ENCODE measurements at places on chromosomes 5 and 9.

DNA sequence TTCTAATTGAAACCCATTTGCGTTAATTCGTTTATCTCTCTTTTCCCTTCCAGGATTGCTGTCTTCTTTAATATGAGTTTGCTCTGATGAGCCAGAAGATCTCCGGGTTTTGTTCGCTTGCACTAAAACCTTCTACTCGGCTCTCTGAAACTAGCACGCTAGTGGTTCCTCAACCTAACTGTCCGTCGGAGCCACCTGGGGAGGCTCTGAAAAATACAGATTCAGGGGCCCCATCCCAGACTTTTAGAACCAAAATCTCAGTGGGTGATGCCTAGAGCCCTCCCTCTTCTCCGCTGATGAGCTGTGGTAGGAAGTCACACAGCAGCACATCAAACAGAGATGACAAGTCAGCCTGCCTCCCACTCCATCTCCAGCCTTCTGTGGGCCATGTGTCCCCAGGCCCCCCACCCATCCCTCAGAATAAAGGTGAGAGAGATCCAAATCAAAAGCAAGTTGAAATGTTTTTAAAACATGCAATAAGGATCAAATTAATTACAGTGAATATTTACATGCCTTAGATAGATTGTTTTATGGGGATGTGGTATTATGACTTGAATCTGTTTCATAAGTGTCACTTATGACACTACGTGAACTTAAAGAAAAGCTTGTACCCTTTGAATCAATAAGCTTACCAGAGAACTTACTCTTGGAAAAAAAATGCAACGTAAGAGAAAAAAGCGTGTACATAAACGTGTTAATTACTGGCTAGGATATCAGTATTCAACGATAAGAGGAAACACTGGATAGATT, 16.4 kb downstream of the FCN2 start:
- no peak for DNase-seq

DNA sequence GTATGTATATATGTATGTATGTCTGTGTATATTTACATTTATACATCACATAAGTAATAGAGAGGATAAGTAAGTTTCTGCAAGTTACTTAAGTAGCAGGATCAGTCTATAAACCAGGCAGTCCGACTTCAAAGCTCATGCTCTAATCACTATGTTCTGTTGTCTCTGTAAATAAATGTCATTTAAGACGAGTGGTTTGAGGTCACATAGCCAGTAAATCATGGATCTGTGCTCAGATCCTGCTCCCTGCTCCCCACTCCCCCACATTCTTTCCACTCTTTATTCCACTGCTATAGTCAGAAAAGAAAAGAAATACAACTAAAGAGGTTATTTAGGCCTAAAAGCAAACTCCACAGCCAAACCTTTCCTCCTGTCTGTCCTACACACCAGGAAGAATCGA, 90.4 kb downstream of the SERINC5 start:
- no peak for DNase-seq

GRCh38 chr5:146564007-146564762, 48.2 kb upstream of the GPR151 start:
- DNase-seq, result no peak

GRCh38 chr9:95465115-95465514, 51.7 kb downstream of the PTCH1 start:
- no peak for DNase-seq

DNA sequence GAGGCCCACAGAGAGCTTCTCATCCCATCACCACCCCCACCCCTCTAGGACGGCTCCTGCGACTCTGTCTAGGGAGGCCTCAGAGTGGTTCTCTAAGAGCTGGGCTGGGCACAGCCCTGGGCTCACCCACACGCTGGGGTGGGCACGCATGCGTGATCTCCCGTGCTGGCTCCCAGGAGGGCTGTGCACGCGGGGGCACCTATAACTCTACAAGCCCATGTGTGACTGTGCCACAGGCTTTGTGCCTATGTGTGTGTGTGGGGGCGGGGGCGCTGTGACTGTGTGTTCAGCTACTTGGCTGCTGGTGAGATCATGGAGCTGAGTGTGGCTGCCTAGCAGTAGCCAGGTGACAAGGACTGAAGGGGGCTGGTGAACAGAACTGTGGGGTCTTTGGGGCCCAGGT, 32.2 kb downstream of the NDUFA8 start:
- DNase-seq, result peak; percentile 5

DNA sequence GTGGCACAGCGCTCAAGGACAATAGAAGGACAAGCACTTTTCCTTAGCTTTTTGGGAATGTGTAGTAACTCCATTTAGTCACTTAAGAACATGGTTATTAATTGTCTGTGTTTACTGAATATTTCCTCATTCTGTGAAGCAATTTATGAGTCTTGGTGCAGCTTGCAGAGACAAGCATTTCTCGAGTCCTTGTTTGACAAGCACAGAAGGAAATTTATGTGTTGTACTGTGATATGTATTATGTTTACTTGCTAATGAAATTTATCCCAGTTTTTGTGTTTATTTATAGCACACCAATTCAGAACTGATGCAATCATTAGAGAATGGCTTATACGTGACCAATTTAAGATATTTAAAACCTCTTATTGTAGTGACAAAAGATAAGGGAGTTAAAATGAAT, 168.6 kb downstream of the PRELID2 start:
- no peak for DNase-seq

- DNase-seq, result no peak
Observed at GRCh38 chr5:161863259-161863658, 15.3 kb downstream of the GABRA1 start.

DNA sequence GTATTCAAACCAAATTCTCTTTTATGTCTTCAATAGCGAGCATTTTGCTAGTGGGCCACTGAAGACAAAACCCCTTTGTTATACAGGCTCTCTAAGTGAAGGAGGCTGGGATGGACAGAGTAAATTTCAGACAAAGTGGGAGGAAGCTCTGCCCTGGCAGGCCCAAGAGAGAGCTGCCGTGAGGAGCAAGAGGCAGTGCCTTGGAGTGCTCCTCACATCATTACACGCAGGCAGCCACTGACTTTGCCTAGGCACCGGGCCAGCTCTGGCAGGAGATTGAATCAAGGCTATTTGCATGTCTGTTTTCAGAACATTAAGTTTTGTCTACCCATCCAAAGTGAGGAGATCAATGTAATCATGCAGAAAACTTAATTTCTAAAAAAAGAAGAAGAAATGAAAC, 167.7 kb downstream of the CCDC192 start:
- no peak for DNase-seq

- no peak for DNase-seq
Observed at GRCh38 chr9:89311346-89312221, 589 bp downstream of the CKS2 start.

DNA sequence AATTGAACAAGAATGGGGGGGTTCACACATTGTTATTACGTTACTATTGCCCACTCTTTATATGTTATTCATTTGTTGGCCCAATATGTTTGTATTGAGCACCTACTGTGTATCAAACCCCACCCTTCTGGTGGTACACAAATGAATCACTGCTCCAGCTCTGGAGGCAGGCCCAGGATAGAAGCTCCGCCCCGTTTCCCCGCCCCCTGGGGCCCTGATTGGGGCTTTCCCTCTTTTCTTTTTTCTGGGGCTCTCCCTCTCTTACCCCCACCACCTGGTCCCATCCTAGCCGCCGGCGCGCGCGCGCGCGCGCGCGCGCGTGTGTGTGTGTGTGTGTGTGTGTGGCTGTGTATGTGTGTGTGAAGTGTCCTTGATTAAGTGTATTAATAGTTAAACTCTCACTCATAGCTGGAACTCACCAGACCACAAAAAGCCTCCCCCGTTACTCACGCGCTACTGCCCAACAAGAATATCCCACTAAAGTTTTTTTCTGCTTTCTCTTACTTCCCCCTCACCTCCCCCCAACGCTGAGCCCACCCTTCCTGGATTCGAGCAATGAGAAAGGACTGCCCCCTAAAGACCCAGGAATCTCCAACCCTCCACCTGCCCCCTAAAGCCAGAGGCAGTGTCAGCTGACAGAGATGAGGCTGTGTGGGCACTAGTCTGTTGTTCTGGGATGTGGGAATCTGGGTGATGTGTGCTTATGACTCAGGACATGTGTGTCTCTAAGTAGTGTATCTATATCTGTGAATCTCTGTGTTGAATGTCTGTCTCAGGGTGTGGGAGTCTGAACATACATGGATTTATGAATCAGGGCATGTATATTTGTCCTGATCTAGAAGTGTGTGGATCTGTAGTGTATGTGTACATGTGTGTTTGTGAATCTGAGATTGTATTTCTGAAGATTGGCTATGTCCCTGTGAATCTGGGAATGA, 4.0 kb downstream of the CXXC5 start:
- no peak for DNase-seq

DNA sequence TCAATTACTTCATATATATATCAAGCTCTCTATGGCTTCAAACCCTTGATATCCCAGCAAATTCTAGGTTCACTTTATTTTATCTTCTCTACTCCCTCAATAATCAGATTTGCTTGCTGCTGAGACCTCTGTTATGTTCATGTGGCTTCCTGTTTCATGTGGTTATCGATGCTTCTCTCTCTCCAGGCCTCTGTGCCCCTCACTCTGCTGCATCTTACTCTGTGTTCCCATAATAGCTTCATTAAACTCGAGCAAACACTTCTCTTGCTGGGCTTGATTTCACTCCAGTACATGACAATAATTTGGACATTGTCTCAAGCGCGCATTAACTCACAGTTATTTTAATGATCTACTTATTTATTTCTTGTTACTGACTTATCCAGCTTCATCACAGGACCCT, 798.8 kb downstream of the CDH9 start:
- no peak for DNase-seq

DNA sequence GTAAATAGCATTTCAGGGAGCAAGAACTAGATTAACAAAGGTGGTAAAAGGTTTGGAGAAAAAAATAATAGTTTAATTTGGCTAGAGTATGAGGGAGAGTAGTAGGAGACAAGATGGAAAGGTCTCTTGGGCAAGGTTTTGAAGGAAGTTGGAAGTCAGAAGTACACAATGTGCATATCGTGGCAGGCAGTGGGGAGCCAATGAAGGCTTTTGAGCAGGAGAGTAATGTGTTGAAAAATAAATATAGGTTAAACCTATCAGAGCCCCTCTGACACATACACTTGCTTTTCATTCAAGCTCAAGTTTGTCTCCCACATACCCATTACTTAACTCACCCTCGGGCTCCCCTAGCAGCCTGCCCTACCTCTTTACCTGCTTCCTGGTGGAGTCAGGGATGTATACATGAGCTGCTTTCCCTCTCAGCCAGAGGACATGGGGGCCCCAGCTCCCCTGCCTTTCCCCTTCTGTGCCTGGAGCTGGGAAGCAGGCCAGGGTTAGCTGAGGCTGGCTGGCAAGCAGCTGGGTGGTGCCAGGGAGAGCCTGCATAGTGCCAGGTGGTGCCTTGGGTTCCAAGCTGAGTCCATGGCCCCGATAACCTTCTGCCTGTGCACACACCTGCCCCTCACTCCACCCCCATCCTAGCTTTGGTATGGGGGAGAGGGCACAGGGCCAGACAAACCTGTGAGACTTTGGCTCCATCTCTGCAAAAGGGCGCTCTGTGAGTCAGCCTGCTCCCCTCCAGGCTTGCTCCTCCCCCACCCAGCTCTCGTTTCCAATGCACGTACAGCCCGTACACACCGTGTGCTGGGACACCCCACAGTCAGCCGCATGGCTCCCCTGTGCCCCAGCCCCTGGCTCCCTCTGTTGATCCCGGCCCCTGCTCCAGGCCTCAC, at the start of gene CA9:
Gene CA9 (plus strand): TSS at position 797 of the 893 bp plus-strand sequence. CDS start 32 bp downstream, at position 829.
- DNase-seq, result no peak

GRCh38 chr5:141992349-141992963, 20.4 kb downstream of the GNPDA1 start:
- peak; percentile 60 for DNase-seq

DNA sequence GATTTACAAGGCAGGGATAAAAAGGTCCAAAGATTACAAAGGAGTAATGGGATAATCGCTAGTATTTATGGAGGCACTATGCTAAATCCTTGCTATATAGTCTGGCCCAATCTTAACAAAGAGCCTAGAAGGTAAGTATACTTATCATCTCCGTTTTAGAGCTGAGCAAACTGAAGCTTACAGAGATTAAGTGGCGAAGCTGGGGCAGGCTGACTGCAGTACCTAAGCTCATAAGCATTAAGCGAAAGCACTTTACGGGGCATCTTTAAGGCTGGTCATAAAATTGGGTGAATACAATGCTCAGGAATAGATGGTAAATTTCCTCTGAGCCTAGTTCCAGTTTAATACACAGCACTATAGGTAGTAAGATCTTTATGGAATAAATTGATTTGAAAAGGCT, 30.0 kb upstream of the ZNF366 start:
- no peak for DNase-seq

- DNase-seq, result no peak
Observed at GRCh38 chr5:173531863-173532262, 84.6 kb downstream of the BOD1 start.

DNA sequence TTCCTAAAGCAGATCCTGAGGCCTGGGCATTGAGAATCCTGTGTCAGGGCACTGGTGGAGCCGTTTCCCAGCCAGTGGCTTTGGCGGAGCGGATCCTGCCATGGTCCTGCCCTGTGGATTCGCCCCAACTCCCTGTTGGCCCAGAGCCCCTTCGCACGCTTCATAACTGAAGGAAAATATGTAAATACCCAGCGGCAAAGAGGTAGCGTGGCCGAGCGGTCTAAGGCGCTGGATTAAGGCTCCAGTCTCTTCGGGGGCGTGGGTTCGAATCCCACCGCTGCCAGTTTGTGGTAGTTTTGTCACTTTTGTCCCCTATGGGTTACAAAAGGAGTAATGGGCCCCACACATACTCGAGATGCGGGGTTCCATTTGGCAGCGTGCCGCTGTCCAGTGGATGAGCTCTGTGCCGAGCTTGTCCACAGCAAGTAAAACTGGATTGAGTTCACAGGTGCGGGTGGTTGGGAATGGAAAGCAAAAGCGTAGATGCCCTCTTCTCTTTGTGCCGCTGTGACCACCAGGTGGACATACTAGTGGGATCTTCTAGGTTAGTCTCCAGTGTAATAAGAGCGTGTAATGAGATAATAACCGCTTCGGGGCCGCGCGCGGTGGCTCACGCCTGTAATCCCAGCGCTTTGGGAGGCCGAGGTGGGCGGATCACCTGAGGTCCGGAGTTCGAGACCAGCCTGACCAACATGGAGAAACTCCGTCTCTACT, 17.3 kb downstream of the TRIM7 start:
- no peak for DNase-seq

DNA sequence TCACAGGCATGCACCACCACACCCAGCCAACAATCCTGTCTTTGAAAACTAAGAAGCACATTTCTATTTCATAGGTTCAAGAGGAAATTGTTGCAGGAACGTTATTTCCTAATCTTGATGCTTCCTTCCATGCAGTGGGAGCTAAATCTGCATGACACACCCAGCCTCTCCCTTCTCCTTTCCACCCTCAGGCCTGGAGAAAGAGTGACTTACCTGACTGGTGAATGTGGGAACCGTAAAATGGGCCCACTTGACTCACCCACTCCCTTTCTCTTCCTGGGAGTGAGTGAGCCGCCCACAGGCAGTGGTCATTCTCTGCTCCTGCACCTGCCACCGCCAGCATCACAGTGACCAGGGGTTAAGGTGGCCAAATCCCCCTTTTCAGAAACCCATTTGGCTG, 78.2 kb downstream of the C9orf50 start:
- no peak for DNase-seq

DNA sequence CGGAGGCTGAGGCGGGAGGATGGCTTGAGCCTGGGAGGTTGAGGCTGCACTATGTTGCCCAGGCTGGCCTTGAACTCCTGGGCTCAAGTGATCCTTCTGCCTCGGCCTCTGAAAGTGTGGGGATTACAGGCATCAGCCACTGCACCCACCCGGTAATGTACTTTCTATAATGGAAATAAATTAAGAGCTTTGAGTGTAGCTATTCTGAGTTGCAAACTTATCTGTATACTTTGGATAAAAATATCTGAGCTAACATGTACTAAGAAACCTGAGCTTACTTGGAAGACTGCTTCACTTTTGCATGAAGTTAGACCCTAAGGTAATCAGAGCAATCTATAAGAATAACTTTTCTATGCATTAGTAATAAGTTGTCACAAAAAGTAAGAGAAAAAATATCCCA, 50.0 kb downstream of the UNC13B start:
- DNase-seq, result no peak

Measured in stimulated activated CD4-positive, alpha-beta T cell treated with anti-CD3 and anti-CD28 coated beads, TNF-alpha, amount 100 ng/mL, for 4 hours (primary cell).